ENCODE measurements at places on chromosomes 1 and 21.

GRCh38 chr21:20856926-20857325, 141.3 kb upstream of the NCAM2 start:
- no peak for DNase-seq

DNA sequence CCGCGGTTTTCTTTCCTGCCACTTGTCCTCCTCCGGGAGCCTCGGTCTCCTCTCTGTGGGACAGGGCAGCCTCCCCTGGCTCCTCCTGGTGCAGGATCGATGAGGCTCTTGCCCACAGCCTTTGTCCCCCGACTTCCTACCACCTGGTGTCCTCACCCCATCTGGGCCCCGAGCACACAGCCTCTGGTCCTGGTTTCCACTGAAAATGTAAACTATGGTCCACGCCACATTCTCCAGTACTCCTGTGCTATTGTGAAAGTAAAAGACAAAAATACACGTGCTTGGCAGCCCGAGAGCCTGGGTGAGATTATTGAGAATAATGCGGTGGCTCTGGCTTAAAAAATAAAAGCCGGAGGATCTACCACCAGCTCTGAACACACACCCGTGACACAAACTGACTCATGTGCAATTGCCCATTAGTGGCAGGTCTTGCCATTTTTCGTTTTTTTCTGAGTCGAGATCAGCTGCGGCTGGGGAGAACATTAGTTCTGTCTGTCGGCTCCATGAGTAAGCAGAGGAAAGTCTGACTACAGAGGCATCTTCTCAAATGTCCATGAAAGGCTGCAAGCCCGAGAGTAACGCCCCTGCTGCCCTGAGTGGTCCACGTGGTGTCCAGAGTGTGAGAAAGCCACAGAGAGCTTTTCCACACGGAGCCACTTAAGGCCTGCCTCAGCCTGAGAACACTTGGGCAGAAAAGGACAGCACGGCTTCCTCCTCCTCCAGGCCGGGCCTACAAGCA, 5.7 kb upstream of the COL6A2 start:
- no peak for DNase-seq

GRCh38 chr1:19360016-19360415, 47.9 kb downstream of the SLC66A1 start:
- DNase-seq = no peak

GRCh38 chr1:112508278-112509004, at the start of gene WNT2B:
Gene WNT2B, plus strand, starts transcription at chr1:112508965. Its CDS starts 298 bp downstream, at chr1:112509263.
- DNase-seq = peak; percentile 38

DNA sequence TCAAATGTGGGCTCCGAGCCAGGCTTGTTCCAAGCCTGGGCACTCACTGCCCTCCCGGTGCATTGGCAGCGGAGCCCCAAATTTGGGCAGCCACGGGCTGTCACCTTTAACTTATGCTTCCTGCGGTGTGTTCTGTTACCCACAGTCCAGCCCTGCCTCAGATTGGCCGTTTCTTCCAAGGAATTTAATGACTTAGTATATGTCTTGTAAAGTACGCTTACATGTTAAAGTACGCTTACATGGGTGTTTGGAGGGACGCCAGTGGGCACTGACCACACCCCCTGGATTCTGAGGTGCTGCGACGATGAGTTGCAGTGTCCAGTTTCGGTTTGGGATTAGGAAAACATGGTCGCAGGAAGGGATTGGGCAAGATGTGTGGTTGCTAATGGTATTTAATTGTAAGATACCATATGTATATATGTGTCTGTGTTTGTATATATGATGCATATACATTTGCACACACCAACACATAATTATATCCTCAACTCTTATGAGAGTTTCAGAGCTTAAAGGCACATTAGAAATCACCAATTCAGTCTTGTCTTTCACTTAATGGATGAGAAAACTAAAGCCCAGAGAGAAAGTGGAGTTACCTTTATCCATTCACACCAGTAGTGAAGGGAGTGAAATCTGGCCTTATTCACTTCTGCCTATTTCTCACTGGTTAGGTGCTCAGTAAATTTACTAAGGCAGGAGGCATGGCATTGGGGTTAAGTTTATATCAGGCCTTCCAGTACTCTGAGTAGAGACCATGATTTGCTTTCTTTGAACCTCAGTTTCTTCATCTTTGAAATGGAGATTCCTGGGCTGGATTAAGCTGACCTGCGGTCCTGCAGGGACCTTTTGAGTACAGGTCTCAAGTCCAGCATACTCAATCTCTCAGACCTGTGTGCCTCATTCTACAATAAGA, 1.0 kb downstream of the SMYD2 start:
- DNase-seq = no peak

DNA sequence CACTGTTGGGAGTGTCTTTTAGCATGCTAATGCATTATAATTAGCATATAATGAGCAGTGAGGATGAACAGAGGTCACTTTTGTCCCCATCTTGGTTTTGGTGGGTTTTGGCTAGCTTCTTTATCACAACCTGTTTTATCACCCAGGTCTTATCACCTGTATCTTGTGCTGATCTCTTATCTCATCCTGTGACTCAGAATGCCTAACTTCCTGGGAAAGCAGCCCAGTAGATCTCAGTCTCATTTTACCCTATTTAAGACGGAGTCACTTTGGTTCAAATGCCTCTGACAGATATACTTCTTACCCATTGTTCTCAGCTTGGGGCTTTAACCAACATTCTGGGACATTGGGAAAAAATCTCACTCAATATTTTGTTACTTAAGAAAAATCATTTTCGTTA, 348.7 kb downstream of the PBX1 start:
- no peak for DNase-seq

GRCh38 chr1:36729716-36730510, 247.2 kb upstream of the CSF3R start:
- no peak for DNase-seq

DNA sequence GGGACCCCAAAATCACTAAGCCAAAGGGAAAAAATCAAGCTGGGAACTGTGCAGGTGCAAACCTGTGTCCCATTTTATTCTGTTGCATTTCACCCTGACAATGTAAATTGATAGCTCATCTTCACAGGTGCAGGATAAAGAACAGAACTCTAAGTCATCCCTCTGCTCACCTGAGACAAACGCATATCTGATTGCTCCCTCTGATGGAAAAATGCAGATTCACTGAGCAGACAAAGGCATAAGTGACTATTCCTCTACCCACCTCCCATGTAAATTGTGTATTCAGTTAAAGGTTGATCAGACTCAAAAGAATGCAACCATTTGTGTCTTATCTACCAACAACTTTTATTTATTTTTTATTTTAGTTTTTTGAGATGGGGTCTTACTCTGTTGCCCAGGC, 644.2 kb downstream of the PTPRU start:
- DNase-seq = no peak

GRCh38 chr1:230340526-230341161, 85.5 kb downstream of the PGBD5 start:
- no peak for DNase-seq

DNA sequence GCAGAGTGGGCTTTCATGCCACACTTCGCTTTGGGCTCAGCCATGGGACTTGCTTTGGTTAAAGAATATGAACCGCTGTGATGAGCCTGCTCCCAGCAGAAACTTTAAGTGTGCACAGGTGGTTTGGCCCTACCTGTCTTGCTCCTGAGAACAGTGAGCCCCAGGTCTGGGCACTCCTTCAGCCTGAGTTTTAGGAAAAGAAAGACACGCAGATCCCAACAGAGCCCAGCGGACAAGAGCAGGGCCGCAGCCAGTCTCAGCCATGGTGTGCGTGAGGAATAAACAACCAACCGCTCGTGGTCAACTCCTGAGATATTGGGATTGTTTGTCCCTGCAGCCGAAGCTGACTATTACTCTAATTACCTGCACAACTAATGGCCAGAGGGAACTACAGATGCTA, 217.1 kb upstream of the C1orf174 start:
- DNase-seq = no peak

- peak; percentile 62 for DNase-seq
Measured at GRCh38 chr1:246506674-246507481, at the start of gene SMYD3. Gene SMYD3, minus strand, starts transcription at chr1:246507279.

DNA sequence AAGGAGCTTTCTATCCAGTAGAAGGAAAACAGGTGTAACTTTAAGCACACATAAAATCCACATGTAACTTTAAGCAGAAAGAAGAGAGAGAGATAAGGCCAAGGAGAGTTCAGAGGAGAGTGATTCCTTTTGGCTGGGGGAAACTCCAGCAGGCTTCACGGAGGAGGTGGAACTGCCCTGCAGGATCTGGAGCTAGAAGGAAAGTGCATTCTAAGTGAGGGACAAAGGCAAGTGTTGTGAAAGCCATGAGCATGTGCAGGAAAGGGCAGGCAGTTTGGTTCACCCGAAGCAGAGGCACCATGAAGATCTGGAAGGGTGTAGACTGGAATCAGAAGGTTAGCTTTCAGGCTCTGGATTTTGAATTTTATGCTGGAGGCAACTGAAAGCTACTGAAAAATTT, 46.3 kb downstream of the GADD45A start:
- DNase-seq = no peak

GRCh38 chr1:183110326-183110880, 75.7 kb upstream of the LAMC2 start:
- DNase-seq = no peak

- DNase-seq = no peak
Measured at GRCh38 chr1:156914440-156914856, 6.0 kb upstream of the LRRC71 start.

DNA sequence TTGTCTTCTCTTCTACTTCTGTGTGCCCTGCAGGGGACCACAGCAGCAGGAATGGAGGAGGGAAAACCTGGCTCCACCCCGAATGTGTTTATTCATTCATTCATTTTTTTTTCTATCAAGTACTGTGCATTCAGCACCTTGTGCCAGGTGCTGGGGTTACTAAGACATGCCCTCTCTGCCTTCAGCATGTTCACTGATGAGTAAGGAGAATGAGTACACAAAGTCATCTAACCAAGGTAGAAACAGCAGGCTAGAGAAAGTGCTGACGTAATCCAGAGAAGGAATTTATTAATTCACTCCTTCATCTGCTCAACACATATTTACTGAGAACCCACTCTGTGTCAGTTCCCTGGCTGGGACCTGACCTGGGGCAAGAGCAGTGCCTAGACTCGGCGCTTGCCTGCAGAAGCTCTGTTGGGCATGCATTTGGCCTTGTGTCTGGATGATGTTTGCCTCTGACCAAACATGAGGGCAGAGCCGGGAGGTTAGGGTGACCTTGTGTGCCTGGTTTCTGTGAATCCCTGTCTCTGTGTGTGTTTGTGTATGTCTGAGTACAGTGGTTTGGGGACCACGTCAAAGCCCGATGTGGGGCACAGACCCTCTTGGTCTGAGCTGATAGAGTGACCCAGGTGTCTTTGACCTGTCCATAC, 3.3 kb upstream of the MYOG start:
- no peak for DNase-seq

GRCh38 chr1:115402753-115403184, 64.7 kb upstream of the NGF start:
- no peak for DNase-seq

GRCh38 chr1:90339811-90340210, 344.9 kb downstream of the ZNF326 start:
- DNase-seq = no peak

DNA sequence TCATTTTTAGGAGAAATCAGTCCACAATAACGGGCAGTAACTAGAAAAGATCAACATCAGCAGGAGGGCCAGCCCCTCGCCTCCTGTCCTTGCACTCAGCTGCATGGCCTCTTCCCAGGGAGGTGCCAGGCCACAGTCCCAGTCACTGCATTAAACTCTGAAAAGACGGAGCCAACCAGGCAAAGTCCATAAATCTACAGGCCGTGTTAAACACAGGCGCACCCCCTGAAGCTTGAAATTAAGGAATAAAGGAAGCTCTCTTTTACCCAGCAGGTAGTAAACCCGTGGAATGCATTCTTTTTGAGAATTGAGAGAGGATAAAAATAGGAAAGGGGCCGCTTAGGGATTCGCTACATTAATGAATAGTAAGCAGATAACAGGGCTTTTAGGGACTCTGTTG, 18.4 kb downstream of the H6PD start:
- no peak for DNase-seq

GRCh38 chr1:212218911-212219310, 66.3 kb upstream of the PPP2R5A start:
- no peak for DNase-seq

DNA sequence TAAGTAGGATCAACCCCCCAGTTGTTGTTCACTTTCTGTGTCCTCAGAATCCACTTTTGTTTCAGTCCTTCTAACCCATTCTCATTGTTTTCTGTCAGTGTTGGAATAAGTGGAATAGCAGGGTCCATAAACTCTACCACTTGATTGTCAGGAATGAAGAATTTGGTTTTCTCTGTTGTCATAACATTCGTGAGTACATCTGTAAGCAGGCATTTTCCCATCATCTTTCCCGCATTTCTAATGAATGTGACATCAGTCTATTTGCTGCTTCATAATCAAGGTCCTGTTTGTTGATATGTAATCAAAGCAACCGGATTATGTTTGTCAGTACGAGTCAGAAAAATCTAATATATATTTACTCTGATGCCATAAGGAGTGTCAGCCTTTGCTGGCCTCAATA, 147.1 kb downstream of the KIF26B start:
- DNase-seq = no peak

GRCh38 chr1:170601866-170602265, 62.1 kb upstream of the PRRX1 start:
- no peak for DNase-seq

- DNase-seq = no peak
Measured at GRCh38 chr21:26115305-26115704, 55.3 kb downstream of the APP start.

DNA sequence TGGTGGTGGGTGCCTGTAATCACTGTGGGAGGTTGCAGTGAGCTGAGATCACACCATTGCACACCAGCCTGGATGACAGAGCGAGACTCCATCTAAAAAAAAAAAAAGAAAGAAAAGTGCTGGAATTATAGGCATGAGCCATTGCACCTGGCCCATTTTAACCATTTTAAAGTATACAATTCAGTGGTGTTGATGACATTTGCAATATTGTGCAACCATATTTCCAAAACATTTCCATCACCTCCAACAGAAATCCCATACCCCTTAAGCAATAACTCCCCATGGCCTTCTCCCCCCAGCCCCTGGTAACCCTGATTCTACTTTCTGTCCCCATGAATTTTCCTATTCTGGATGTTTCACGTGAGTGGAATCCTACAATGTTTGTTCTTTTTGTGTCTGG, 11.0 kb upstream of the GPR157 start:
- no peak for DNase-seq

- DNase-seq = no peak
Measured at GRCh38 chr1:147377263-147378246, 135.1 kb downstream of the CHD1L start.

All from activated T-helper 9 cell treated with anti-CD3 and anti-CD28 coated beads, Interleukin-2, amount 50 U/mL, for 16 hours (primary cell).